Sigmoid colon (tissue), 7 donors: ENCODE measurements at places on chromosomes 2 and 18. TPM values are rescaled to one million over a fixed set of nuclear protein-coding genes. Genes with fewer than 3 reads are reported as not detected.

- no peak overlapping the region for H3K4me3 ChIP-seq
- DNase-seq = no peak
- no peaks in the 10 kb centered on the region for H3K36me3 ChIP-seq
- H3K27ac ChIP-seq = no peak overlapping the region
- H3K27me3 ChIP-seq = no peaks in the 10 kb centered on the region
Observed at GRCh38 chr18:24679062-24679461, 218.6 kb downstream of the HRH4 start.

GRCh38 chr2:24919506-24920097 is 435 bp downstream of the ADCY3 start:
- H3K27me3 ChIP-seq = no peaks in the 10 kb centered on the region
- DNase-seq = no peak
- H3K36me3 ChIP-seq = no peaks in the 10 kb centered on the region
- peaks cover 27% of the 10 kb centered on the region for H3K4me1 ChIP-seq
- H3K27ac ChIP-seq = peak overlapping the region; percentile 60

- H3K36me3 ChIP-seq = no peaks in the 10 kb centered on the region
- peaks cover 17% of the 10 kb centered on the region for H3K4me1 ChIP-seq
- DNase-seq = no peak
- no peak overlapping the region for H3K4me3 ChIP-seq
- no peaks in the 10 kb centered on the region for H3K27me3 ChIP-seq
Observed at GRCh38 chr2:7726989-7727388, 809.8 kb downstream of the RNF144A start.

GRCh38 chr18:3246635-3247239 is 864 bp upstream of the MYL12A start:
- DNase-seq = peak; percentile 74
- no peaks in the 10 kb centered on the region for H3K36me3 ChIP-seq
- H3K4me3 ChIP-seq = peak overlapping the region; percentile 98
- peak overlapping the region; percentile 100 for H3K27ac ChIP-seq

REG3A gene
- total RNA-seq = not detected

- no peaks in the 10 kb centered on the region for H3K27me3 ChIP-seq
- peak overlapping the region; percentile 43 for H3K27ac ChIP-seq
- no peaks in the 10 kb centered on the region for H3K4me1 ChIP-seq
- no peaks in the 10 kb centered on the region for H3K36me3 ChIP-seq
- DNase-seq = no peak
- no peak overlapping the region for H3K4me3 ChIP-seq
Observed at GRCh38 chr2:237556773-237557632, 9.4 kb upstream of the PRLH start.

DNA sequence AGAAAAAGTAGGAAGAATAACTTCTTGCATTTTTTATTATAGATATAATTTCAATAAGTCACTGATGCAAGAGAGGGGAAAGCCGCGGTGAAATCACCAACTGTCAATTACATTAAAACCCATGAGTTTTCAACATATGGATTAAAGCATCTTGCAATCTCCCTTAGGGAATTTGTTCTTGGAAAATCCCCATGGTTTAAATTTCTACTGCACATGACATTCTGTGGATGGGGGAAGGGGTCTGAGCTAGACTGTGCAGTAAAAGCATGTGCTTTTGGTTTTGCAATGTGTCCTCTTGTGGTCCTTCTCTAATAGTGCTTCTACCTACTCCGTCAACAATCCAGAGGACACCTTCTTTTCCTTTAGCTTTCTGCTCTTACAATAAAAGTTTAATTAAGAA is 894.0 kb downstream of the DCDC2C start:
- DNase-seq = no peak
- no peaks in the 10 kb centered on the region for H3K4me1 ChIP-seq
- H3K27ac ChIP-seq = no peak overlapping the region
- no peaks in the 10 kb centered on the region for H3K27me3 ChIP-seq
- H3K4me3 ChIP-seq = no peak overlapping the region

UGT1A5 gene
- not detected for total RNA-seq

- no peak overlapping the region for H3K27ac ChIP-seq
- no peaks in the 10 kb centered on the region for H3K36me3 ChIP-seq
- H3K4me3 ChIP-seq = no peak overlapping the region
- no peaks in the 10 kb centered on the region for H3K4me1 ChIP-seq
- no peak for DNase-seq
Observed at GRCh38 chr18:54712306-54712705, 116.0 kb upstream of the RAB27B start.

DNA sequence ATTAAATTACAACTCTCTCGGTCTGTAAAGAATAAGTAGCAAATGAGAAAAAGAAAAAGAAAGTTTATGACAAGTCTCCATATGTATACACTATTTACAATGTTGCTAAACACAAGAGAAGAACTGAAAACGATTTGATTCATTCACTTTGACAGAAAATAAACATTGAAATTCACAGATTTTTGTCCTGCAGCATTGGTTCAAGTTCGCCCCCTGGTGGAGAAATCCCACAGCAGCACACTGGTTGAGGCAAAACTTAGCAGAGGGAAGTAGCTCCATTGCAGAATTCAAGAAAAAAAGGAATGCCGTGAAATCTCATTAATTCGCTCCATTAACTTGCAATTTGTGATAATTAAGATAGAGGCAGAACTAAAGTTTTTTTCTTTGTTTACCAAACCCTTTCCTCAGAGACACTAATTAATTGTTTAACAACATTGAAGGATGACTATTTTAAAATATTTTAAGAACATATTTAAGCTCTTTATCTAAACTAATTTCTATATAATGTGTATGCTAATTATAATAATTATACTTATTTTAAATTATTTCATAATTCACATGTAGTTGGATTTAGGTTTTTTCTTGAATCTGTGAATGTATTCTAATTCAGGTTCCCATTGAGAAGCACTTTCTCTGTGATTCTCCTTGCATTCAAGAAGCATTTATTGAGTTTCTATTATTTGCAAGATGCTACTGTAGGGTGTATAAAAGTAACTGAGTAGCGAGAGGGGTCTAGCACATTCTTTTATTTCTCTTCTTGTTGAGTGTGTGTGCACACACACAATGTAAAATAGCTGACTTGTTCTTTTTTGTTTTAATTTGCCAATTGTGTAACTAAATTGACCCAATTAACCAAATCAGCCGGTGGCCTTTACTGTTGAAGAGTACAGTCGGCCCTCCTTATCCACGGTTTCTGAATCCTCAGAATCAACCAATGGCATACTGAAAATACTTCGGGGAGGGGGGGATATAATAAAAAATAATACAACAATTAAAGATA is 74.1 kb downstream of the COL4A3 start:
- no peak overlapping the region for H3K4me3 ChIP-seq
- H3K27me3 ChIP-seq = no peaks in the 10 kb centered on the region
- no peaks in the 10 kb centered on the region for H3K4me1 ChIP-seq

NCL gene
- 123 TPM for total RNA-seq

DNA sequence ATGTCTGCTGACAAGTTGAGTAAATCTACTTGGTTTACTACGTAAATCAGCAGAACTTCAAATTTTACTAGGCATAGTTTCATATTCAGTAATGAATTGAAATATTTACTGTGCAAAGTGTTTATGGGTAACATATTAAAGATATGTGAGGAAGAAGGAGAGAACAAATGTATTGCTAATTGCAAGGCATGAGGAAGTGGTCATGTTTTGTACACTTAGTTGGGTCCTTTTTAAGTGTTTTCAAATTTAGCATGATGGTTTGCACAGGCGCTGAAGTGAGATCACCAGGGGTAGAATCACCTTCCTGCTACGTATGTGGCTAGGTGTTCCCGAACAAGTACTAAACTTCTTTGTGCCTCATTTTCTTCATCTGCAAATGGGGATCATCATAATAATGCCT is 1534.4 kb downstream of the LRP1B start:
- H3K36me3 ChIP-seq = no peaks in the 10 kb centered on the region
- no peak overlapping the region for H3K27ac ChIP-seq
- no peak for DNase-seq
- no peaks in the 10 kb centered on the region for H3K4me1 ChIP-seq
- no peaks in the 10 kb centered on the region for H3K27me3 ChIP-seq

GRCh38 chr2:138831691-138832090 is 51.5 kb upstream of the NXPH2 start:
- no peak for DNase-seq
- H3K4me1 ChIP-seq = no peaks in the 10 kb centered on the region
- no peaks in the 10 kb centered on the region for H3K36me3 ChIP-seq
- H3K27me3 ChIP-seq = no peaks in the 10 kb centered on the region
- no peak overlapping the region for H3K27ac ChIP-seq

DNA sequence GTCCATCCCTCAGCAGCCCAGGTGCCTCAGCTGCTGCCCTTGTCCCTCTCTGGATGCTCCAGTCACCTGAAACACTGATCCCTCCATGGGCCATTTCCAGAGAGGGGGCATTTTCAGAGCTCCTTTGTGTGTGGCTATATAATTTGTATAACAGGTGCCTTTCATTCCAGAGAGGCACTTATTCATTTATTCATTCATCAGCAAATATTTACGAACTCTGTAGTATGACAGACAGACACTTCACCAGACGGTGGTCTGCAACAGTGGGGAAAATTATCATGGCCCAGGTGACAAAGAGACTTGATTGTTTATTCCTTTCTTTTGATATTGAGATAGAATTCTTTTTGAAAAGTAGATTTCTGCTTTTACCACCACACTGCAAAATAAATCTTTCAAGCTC is 361.7 kb downstream of the TMEM182 start:
- H3K36me3 ChIP-seq = no peaks in the 10 kb centered on the region
- no peak overlapping the region for H3K4me3 ChIP-seq
- DNase-seq = no peak
- no peaks in the 10 kb centered on the region for H3K27me3 ChIP-seq

KLHL41 gene
- total RNA-seq = 1.5 TPM

AFF3 gene
- total RNA-seq = 18.6 TPM

DNA sequence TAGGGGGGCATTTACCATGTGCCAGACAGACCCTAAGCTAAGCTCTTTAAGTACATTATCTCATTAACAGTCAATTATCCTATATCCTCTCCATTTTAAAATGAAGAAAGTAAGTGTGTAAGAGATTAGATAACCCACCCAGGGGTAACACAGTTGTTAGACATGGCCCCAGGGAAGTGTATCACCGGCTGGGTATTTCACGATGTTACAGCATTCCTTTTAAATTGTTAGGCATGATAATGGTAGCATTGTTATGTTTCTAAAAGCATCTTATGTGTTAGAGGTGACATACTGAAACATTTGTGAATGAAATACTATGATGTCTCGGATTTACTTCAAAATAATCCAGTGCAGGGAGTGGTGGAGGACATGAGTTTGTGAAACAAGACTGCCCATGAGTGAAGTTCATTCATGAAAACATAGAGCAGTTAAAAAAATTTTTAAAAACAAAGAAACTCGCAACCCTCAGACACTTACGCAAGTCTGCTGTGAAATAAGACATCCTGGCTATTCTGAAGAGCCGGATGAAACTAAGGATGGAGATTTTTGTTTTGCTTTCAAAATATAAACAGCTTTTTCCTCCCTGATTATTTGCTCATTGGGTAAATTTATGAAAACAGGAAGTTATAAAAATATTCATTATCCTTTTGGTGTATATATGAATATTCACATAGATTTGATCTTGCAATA is 54.9 kb downstream of the IL1RL2 start:
- peaks cover 9% of the 10 kb centered on the region for H3K4me1 ChIP-seq
- H3K27ac ChIP-seq = no peak overlapping the region
- H3K27me3 ChIP-seq = no peaks in the 10 kb centered on the region
- no peak for DNase-seq

GRCh38 chr2:73008766-73009135 is 62.8 kb downstream of the SFXN5 start:
- no peak overlapping the region for H3K4me3 ChIP-seq
- DNase-seq = no peak
- no peaks in the 10 kb centered on the region for H3K27me3 ChIP-seq
- H3K4me1 ChIP-seq = no peaks in the 10 kb centered on the region
- H3K27ac ChIP-seq = no peak overlapping the region

CCDC141 gene
- total RNA-seq = 8.6 TPM

- no peaks in the 10 kb centered on the region for H3K4me1 ChIP-seq
- no peak for DNase-seq
Observed at GRCh38 chr2:134581877-134582546, 136.8 kb downstream of the TMEM163 start.

DNA sequence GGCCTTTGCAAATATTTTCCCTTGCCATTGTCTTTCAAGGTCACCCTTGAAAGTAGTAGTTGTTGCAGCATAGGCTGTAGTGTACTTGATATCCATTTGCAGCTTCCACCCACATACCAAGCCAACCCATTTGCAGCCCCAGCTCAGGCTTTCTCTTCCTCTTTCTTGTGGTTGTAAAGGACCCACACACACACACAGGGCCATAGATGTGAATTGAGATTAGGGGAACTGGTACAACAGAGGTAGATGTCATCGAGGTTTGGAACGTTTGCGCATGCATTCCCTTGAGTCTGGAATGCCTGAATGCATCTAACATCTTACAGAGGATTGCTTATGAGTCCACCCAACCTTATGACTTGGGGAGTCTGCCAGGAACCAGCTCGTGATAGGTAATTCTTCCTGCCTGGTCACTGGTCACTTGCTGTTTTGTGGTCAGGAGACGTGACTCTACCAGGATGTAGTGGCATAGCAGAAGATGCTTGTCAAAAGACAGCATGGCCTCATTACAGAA is 91.9 kb downstream of the MRPS9 start:
- H3K4me3 ChIP-seq = no peak overlapping the region
- H3K4me1 ChIP-seq = no peaks in the 10 kb centered on the region
- no peaks in the 10 kb centered on the region for H3K27me3 ChIP-seq
- H3K36me3 ChIP-seq = no peaks in the 10 kb centered on the region

ASXL3 gene
- total RNA-seq = 3.6 TPM

- H3K4me1 ChIP-seq = peaks cover 3% of the 10 kb centered on the region
- H3K27me3 ChIP-seq = no peaks in the 10 kb centered on the region
- no peak for DNase-seq
- no peak overlapping the region for H3K27ac ChIP-seq
- no peaks in the 10 kb centered on the region for H3K36me3 ChIP-seq
Observed at GRCh38 chr18:24039671-24040070, 25.1 kb downstream of the TTC39C start.

UGT1A3 gene
- total RNA-seq = not detected

SIX3 gene
- not detected for total RNA-seq

DNA sequence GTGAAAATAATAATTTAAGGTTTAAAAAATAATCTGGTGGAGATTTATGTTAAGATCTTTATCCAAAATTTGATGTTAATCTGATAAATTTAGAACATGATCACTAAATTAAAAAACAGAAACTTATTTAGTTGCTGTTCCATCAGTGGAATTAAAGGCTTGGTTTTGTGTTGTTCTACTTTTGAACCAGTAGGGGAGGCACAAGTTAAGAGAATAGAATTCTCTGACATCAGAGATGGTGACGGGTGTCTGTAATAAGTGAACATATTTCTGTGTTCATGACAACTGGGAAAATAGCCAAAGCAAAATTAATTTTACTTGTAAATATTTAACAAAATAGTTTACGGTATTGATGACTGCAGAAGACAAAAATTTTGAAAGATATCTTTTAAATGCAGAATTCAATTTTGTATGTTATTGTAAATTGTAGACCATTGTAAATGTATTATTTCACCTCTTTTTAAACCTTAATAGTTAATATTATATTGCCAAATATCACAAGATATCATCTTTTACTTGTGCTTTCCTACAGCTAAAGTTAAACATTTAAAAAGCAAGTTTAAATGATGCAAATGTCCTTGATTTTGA is 106.0 kb downstream of the UBR3 start:
- DNase-seq = no peak
- no peak overlapping the region for H3K4me3 ChIP-seq

NT5C1B gene
- not detected for total RNA-seq

- H3K36me3 ChIP-seq = no peaks in the 10 kb centered on the region
- H3K27ac ChIP-seq = no peak overlapping the region
- H3K27me3 ChIP-seq = no peaks in the 10 kb centered on the region
- H3K4me1 ChIP-seq = no peaks in the 10 kb centered on the region
- H3K4me3 ChIP-seq = no peak overlapping the region
- DNase-seq = no peak
Observed at GRCh38 chr2:191206613-191207471, 38.4 kb upstream of the MYO1B start.

SGPP2 gene
- 1.1 TPM for total RNA-seq

DDX1 gene
- total RNA-seq = 67.9 TPM

PDE6D gene
- 22.1 TPM for total RNA-seq

LTBP1 gene
- total RNA-seq = 46.7 TPM

ANKRD23 gene
- total RNA-seq = 5.5 TPM
